Activated CD8-positive, alpha-beta T cell treated with anti-CD3 and anti-CD28 coated beads, Interleukin-2, amount 10 ng/mL, durations not matched to agents 7 days and 5 days (primary cell): ENCODE measurements at places on chromosomes 3 and 15. TPM values are rescaled to one million over a fixed set of nuclear protein-coding genes. Genes with fewer than 3 reads are reported as not detected.
A peak's percentile ranks its signal among the peaks of the same experiment; 100 is the strongest.

GRCh38 chr3:57007521-57008460 is 52.7 kb upstream of the SPATA12 start:
- peak; percentile 39 for DNase-seq

GRCh38 chr3:96027718-96028117 is 786.7 kb upstream of the EPHA6 start:
- no peak for DNase-seq

- no peak for DNase-seq
Observed at GRCh38 chr3:60064210-60065178, 1014.7 kb upstream of the CFAP20DC start.

DNA sequence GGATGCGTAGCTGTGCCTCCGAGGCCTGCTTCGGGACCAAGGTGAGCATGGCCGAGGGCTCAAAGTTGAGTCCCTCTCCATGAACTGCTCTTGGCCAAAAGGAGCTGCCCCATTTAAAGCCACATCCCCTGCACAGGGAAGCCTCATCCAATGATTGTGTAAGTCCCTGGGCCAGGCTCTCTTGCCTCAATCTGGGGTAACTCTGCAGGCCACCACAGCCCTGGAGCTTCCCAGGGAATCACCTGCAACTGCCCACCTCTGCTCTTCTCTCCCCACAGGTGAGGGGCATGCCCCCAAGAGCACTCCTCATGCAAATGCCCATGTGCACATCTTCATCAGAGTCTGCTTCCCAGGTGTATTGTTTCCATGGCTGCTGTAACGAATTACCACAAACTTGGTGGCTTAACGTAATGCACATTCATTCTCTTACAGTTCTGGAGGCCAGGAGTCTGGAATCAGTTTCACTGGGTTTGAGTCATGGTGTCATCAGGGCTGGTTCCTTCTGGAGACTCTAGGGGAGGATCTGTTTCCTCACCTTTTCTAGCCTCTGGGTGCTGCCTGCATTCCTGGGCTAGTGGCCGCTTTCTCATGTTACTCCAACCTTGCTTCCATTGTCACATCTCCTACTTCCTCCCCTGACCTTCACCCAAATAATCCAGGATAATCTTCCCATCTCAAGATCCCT is 25.0 kb upstream of the LOXL1 start:
- no peak for DNase-seq

DNA sequence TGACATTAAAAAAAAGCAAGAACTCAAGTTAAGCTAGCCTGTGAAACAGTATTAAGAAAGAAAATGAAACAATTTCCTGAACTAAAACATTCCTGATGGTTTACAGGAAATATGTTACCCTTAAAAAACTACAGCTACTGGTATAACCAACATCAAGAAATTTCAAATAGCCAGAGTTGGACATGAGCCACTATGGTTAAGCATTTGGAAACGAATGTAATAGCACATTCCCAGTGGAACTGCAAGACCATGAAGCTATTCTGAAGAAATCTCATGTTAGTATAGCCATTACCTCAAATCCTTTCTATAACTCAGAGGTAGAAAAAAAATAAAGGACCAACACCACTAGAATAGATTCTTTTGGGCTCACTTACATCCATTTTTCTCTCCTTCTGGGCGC is 30.2 kb downstream of the CPNE4 start:
- no peak for DNase-seq

Gene PLA2G4B
- total RNA-seq = 8.9 TPM

Gene ABHD10
- 43.7 TPM for total RNA-seq

DNA sequence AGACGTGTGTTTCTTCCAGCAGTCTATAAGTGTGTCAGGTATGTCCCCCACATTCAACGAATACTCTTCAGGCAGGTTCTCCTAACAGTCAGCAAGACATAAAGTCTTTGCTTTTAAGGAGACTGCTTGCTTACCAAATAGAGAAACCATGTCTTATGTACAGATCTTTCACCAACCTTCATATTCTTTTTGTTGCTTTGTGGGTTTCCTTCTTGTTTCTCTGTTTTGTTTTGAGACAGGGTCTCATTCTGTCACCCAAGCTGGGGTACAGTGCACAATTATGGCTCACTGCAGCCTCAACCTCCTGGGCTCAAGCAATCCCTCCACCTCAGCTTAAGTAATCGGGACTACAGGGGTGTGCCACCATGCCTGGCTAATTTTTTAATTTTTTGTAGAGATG is 14.3 kb downstream of the DYNC1LI1 start:
- no peak for DNase-seq

Gene CCRL2
- 10.1 TPM for total RNA-seq

Gene P2RY13
- not detected for total RNA-seq

GRCh38 chr3:57062101-57062631 is 1.7 kb downstream of the SPATA12 start:
- no peak for DNase-seq

GRCh38 chr3:140442621-140443020 is 235.2 kb upstream of the TRIM42 start:
- no peak for DNase-seq

DNA sequence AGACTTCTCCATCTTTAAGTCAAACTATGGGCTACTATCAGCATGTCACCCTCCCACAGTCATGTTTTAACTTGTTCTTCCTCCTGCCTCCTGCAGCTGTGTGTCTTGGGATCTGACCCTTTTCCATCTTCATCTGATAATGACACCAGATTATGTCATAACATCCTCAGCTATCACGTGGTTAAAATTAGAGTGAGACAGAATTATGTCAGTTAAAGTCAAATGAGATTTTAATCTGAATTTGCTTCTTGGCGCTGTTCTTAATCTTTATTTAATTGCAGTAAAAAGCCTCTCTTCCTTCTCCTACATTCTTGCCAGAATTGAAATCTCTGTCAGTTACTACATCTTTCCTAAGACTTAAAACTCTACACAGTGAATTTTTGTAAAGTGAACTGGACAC is 107.2 kb downstream of the ARPP21 start:
- DNase-seq = no peak

- DNase-seq = no peak
Observed at GRCh38 chr3:137692803-137693431, 71.2 kb upstream of the SOX14 start.

DNA sequence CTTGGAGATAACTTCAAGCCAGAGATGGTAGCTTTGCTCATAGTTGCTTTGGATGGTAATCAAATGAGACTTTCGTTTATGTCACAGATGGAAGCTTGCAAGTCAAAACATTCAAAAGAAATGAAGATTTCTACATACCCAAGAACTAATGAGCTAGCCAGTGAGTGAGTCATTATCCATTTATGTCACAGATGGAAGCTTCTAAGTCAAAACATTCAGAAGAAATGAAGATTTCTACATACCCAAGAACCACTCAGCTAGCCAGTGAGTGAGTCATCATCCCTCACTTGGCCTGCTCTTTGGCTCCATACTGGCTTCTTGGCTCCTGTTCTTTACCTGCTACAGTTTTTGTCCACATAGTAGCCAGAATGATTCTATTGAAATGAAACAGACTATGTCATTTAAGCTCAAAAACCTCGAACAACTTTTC is 559.8 kb upstream of the CBLB start:
- no peak for DNase-seq

- peak; percentile 93 for DNase-seq
Observed at GRCh38 chr3:141231101-141231951, at the start of gene PXYLP1. TSS of gene PXYLP1 (plus strand) at chr3:141231825. CDS start at chr3:141260176, 28,351 bp downstream.

DNA sequence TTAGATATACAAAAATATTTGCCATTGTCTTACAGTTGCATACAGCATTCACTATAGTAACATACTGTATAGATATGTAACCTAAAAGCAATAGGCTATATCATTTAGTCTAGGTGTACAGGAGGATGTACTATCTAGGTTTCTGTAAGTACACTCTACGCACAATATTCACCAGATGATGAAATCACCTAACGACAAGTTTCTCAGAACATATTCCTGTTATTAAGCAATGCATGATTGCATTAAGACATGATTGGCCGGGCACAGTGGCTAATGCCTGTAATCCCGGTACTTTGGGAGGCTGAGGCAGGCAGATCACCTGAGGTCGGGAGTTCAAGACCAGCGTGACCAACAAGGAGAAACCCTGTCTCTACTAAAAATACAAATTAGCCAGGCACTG is 14.5 kb upstream of the PRKCI start:
- no peak for DNase-seq

Gene GOLIM4
- total RNA-seq = 5.6 TPM

DNA sequence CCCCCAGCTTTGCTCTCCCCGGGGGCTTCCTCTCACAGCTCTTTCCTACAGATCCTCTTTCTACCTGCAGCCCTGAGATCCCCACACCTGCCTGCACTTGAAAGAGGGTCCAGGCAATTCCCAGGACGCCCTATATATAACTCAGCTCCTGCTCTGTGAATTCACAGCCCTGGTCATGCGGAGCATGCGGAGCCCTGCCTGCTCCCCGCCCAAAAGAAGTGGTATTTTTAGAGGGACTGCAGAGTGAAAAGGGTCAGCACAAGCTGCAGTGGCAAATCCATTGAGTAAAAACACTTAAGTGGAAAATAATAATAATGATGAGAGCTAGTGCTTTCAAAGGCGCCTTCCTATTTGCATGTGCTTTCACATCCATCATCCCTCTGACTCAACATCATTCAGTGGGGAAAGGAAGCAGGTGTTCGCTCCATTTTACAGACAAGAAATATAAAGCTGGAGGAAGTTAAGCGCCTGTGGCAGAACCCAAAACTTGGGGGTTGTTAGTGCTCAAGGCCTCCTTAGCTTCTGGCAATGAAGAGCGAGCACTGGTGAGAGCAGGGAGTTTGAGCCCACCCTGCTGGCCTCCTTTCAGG is 76.3 kb upstream of the LIPC start:
- DNase-seq = no peak

Gene ZCWPW2
- total RNA-seq = 0.31 TPM

GRCh38 chr3:72679540-72680198 is 168.6 kb downstream of the SHQ1 start:
- DNase-seq = no peak

Gene PPP2R3A
- 0.05 TPM for total RNA-seq

GRCh38 chr3:196121066-196121465 is 39.2 kb upstream of the TFRC start:
- no peak for DNase-seq

GRCh38 chr3:126714921-126715320 is 10.9 kb downstream of the CHCHD6 start:
- no peak for DNase-seq

DNA sequence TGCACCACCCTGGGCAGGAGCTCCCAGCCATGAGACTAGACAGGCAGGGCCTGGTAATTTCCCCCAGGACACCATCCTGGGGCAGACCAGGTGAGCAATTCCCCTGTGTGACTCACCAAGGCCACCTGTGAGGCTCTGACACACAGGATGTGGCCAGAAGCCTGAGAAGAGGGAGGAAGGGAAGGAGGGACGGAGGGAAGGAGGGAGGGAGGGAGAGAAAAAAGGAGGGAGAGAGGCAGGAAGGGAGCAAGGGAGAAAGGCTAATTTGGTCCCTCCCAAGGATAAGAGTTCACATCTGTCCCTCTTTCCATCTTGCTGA is 25.9 kb downstream of the WNT7A start:
- no peak for DNase-seq

- peak; percentile 81 for DNase-seq
Observed at GRCh38 chr15:68278345-68278594, 725 bp downstream of the FEM1B start.

GRCh38 chr3:21665444-21666100 is 85.4 kb downstream of the ZNF385D start:
- no peak for DNase-seq

Gene ALCAM
- total RNA-seq = 5.4 TPM
